ENCODE measurements at places on chromosomes 7 and 10.

- DNase-seq, result no peak
Measured at GRCh38 chr10:103545366-103545765, 51.9 kb downstream of the NEURL1 start.

DNA sequence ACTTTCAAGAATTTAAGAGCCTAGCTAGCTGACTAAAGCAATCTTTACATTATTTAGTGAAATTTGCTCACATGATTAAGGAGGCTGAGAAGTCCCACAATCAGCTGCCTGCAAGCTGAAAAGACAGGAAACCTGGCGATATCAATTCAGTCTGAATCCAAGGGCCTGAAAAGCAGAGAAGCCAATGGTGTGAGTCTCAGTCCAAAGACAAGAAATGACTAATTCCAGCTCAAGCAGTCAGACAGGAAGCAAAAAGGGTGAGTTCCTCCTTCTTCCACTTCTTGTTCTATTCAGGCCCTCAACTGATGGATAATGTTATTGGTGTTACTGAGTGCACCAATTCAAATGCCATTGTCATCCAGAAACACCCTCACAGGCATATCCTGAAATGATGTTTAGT lies 1231.6 kb upstream of the CELF2 start:
- DNase-seq, result no peak

GRCh38 chr10:110446954-110447608 lies 50.6 kb upstream of the DUSP5 start:
- DNase-seq, result no peak

DNA sequence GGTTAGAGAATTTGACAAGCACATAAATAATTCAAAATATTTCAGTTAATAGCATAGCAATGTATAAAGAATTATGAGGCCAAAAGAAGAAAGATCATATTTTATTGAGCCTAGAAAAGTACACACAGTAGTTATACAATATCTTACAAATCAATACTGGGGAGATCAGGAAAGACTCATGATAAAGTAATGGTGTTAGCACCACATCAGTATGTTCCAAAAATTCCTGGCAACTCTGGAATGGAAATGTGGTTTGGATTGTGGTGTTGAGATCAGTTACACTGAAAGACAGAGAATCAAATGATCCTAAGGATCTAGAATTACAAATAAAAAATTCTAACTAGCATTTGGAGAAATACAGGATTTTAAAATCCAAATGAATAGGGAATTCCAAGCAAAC lies 420.5 kb upstream of the CNTNAP2 start:
- DNase-seq, result no peak

- no peak for DNase-seq
Measured at GRCh38 chr7:151571471-151571870, 51.8 kb upstream of the RHEB start.

DNA sequence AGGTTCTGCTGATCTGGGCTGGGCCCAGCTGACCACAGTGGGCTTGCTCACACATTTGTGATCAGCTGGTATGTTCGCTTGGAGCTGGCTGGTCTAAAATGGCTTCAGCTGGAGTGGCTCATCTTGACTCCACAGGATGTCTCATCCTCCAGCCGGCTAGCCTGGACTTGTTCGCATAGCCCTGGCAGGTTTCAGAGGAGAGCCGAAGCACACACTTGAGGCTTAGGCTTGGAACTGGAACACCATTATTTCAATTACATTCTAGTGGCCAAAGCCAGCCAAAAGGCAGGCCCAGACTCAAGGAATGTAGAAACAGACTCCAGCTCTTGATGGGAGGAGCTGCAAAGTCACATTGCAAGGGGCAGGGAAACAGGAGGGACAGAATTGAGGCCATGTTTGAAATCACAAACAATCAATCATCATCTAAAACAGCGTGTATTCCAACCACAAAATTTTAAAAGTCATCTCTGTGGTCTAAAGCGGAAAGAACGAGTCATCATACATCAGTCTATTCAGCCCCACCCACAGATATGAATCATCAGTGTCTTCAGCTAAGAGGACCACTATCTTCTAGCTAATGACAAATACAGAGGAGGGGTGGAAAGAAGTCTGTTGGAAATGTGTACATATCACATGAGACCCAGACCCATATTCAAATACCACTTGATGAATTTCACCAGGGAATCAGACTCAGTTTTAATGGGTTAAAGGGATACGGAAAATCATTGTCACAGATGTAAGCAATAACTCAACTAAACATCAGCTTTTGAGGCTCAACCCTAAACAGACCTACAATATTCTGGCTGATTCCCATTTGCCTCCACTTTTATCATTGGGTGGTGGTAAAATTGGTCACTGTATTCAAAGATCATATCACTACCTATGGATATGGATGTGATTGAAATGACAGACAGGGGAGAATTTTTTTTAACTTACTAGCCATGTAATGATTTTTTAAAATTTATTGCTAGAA lies 139.0 kb upstream of the MKLN1 start:
- DNase-seq, result no peak

DNA sequence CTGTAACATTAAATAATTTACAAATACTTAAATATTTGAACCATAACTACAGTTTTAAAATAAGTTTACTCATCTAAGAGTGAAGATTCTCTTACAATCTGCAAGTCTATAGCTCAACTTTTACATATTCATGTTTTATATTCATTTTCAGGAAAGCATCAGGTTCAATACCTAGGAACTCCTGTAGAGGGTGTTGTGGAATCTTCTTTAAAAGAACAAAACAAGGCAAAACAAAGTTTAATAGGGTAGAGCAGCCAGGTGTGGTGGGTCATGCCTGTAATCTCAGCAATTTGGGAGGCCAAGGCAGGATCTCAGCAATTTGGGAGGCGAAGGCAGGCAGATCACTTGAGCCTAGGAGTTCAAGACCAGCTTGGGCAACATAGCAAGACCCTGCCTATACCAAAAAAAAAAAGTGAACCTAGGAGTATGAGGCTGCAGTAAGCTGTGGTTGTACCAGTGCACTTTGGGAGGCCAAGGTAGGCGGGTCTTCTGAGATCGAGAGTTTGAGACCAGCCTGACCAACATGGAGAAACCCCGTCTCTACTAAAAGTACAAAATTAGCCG lies 45.1 kb downstream of the ST8SIA6 start:
- no peak for DNase-seq

DNA sequence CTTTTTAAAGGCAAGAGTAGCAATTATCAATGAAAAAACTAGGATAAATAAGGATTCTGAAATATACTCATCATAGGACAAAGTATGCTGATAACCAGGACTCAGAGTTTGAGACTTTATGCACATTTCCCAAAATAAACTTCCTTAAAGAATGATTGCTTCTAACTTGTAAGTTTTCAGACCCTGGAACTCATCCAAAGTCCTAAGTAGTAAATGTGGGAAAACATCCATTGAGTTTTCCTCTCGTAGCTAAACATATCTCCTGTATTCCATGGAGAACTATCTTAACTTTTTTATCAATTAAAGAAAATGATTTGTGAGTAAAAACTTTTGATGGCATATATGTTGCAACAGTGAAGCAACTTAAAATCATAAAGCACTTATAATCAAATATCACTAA lies 285.2 kb upstream of the KLF6 start:
- no peak for DNase-seq

- DNase-seq, result no peak
Measured at GRCh38 chr10:114246679-114247305, 7.7 kb downstream of the VWA2 start.

- DNase-seq, result no peak
Measured at GRCh38 chr10:104922810-104923209, 281.7 kb downstream of the SORCS3 start.

GRCh38 chr7:3896169-3896765 lies 595.2 kb downstream of the SDK1 start:
- DNase-seq, result no peak

GRCh38 chr10:129932751-129933433 lies 31.2 kb downstream of the EBF3 start:
- DNase-seq, result no peak

DNA sequence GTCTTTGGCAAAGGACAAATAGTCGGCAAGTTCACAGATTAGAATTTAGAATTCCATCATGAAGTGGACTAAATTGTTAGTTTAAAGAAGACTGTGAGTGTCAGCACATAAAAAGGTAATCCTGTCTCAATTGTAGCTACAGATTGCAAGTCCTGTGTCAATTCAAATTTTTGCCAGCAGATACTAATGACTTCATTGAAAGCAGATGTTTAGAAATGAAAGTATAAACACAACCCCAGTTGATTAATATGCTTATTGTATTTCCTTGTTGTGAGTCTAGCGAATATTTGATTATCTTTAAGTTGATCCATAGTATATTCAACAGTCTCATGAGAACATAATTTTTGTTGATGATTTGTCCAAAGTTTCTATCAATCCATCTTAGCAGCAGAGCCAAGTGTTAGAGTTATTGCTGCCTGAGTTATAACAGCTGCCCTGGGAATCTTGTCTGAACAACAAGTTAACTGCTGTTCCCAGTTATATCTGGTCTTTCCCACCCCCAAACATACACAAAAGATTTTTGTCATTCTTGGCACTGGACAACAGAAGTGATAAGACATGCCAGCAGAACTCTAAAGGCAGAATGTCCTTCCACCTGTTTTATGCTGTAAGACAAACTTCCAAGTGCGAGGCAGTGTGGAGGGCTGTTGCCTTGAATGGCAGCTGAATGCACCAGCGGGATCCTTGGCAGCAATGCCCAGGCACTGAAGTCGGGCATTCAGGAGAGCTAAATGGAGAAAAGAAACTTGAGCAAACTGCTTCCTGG lies 21.3 kb upstream of the HERPUD2 start:
- DNase-seq, result no peak

- DNase-seq, result no peak
Measured at GRCh38 chr10:110474017-110474416, 23.7 kb upstream of the DUSP5 start.

DNA sequence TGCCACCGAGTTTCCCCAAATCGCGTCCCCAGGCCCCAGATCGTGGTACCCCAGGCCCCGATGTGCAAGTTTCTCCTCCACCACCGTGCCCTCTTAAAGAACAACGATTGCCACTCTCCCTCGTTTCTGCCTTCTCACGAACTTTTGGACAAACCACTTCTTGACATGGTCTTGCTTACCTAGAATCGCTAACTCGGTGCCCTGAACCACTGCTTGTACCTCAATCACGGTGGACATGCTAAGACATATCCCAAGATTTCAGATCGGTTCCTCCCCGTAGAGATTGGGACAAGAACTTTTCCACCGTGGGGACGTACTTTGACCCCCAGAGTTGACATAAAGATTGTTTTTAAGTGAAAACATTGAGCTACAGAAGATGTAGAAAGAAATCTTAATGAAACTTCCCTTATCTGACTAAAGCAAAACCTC lies 477 bp upstream of the ZC3HAV1 start:
- DNase-seq, result no peak

DNA sequence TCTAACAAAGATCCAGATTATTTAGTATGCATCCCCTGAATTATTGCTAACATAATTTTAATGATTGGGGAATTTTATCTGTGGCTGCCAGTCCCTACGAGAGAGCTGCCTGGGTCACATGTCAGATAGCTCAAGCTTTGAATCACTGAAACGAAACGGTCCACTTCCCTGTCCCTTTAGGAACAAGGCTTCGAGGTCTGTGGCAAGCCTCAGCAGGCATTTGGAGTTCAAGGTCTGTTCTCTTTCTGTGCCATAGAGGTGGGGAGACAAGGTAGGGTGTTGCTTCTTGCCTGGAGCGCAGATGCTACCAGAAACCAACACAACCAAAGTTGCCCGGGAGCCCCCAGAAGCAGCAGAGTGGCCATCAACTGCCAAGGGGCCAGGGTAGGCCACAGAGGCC lies 13.9 kb upstream of the SH2D4B start:
- DNase-seq, result no peak

DNA sequence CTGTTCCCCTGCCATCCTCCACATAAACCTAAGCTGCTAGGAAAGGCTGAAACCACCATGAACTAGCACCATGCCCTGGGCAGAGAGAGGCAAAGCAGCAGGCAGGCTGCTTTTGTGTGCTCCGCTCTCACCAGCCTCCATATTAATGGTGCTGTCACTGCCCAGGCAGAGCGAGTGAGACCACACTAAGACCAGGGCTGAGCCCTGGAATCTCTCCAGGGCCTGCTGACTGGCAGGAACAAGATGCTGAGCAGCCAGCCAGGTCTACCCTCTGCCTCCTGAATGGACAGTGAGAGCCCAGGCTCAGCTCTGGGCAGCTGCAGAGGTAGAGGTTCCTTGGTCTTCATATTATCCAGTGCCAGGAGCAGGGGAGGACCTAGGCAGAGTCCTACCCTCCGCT lies 1.6 kb upstream of the CRHR2 start:
- DNase-seq, result no peak

- no peak for DNase-seq
Measured at GRCh38 chr7:107694386-107694785, 33.8 kb downstream of the SLC26A4 start.

DNA sequence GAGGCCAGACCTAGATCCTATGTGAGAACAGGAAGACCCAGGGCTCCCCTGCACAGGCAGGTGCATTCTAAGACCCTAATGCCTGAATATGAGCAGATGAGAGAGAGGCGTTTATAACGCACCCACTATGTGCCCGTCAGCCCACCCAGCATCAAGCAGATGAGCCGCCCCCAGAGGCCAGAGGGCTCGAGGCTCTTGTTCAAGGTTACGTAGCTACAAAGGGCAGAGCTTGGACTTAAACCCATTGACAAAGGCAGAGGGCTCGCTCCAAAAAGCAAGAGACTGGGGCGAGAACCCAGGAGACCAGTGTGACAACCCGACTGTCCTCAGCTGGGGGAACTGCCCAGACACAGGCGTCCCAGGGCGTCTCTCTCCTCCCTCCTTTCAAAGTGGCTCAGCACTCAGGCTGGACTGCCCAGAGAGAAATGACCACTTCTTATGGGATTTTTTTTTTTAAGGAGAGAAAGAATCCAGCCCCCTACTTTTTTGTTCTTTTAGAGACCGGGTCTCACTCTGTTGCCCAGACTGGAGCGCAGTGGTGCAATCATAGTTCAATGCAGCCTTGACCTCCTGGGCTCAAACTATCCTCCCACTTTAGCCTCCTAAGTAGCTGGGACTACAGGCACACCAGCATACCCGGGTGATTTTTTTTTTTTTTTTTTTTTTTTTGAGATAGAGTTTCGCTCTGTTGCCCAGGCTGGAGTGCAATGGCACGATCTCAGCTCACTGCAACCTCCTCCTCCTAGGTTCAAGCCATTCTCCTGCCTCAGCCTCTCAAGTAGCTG lies 40.1 kb downstream of the TNRC18 start:
- DNase-seq, result no peak

GRCh38 chr7:44347546-44348114 lies 22.2 kb upstream of the CAMK2B start:
- DNase-seq, result no peak

DNA sequence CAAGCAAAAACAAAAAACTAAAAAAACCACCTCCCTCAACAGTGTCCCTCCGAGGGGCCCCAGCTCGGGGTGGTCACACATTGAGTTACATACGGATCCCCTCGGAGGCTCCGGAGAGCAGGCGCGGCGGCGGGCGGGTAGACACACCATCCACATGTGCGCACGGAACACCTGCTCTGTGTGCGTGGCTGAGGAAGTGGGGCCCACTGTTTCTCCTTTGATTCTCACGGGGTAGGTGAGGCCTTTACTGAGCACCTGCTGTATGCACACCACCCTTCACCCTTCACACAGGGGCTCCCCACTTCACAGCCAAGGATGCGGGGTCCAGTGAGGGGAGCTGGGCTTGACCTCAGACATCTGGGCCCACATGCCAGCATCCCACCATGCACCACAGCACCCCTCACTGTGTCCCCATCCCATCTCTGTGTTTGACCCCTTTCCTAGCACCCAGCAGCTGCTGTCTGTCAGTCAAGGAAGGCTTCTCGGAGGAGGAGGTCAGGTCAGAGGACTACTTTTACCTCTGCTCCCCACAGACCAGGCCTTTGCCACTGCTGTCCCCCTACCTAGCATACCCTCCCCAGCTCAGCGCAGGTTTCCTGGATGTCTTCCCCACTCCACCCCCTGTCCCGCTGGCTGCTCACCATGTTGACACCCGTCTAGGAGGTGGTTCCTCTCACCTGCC lies 71.1 kb downstream of the MICALL2 start:
- no peak for DNase-seq

Measured in tibial nerve (tissue), 4 donors.